H7 (cell line): ENCODE measurements at places on chromosomes 16 and 17.

DNA sequence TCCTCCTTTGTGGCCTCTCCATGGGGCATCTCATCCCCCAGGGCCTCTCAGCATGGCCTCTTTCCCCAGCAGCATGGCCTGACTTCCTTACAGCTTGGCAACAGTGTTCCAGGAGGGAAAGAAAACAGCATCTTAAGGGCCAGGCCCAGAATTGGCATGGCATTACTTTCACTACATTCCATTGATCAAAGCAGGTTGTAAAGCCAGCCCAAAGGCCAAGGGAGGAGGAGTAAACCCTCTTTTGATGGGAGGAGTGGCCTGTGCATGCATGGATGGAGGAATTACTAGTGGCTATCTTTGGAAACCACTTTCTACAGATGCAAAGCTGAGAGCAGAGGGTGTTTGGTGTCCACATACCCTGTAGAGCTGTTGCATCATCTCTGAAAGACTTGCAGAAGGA is 149.4 kb downstream of the AIPL1 start:
- no peak for DNase-seq

DNA sequence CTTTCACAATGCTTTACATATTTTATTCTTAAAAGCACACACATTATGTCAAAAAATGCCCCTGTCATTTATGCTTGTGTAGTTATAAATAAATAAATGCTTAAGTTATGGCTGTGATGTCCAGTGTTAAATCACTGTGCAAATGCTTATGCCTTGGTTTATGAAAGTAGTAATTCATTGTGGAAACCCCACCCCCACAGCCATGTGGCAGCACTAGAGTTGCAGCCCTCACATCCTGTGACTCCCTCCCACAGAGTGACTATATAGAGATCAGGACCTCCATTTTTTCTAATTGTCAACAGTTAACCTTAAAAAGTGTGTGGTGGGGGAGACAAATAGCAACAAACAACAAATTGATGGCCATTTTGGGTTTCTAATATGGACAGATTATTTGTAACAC is 2.4 kb downstream of the SKAP1 start:
- no peak for DNase-seq

GRCh38 chr17:1362964-1363363 is 37.1 kb downstream of the YWHAE start:
- no peak for DNase-seq

DNA sequence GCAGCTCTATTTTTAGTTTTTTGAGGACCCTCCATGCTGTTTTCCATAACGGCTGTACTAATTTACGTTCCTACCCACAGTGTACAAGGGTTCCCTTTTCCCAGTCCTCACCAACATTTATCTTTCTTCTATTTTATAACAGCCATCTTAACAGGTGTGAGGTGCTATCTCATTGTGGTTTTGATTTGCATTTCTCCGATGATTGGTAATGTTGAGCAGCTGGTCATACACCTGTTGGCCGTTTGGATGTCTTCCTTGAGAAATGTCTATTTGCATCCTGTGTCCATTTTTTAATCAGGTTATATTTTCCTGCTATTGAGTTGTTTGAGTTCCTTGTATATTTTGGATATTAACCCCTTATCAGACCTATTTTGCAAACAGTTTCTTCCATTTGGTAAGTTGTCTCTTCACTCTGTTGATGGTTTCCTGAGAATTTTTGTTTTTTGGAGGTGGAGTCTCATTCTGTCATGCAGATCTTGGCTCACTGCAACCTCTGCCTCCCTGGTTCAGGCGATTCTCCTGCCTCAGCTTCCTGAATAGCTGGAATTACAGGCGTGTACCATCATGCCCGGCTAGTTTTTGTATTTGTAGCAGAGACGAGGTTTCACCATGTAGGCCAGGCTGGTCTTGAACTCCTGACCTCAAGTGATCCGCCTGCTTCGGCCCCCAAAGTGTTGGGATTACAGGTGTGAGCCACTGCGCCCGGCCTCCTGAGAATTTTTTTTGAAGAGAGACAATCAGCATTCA is 279.6 kb downstream of the SNX29 start:
- no peak for DNase-seq

DNA sequence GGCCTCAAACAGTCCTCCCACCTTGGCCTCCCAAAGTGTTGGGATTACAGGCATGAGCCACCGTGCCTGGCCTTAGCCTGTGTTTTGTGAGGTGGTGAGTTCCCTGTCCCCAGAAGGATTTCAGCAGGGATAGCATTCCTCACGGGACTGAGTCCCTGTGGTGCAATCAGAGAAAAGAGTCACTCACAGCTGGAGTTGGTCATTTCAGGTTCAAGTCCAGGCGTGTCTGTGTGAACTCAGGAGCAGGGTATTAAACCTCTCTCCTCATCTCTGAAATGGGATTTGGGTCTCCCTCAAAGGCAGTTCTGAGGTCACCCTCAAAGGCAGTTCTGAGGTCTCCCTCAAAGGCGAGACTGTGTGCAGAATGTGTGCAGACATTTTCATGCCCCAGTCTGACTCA is 28.6 kb downstream of the NPTX1 start:
- DNase-seq, result no peak

- no peak for DNase-seq
These were observed 1185.9 kb upstream of the GOT2 start for GRCh38 chr16:59920054-59920453.

GRCh38 chr17:62188713-62189112 is 123.6 kb upstream of the MED13 start:
- DNase-seq, result no peak

DNA sequence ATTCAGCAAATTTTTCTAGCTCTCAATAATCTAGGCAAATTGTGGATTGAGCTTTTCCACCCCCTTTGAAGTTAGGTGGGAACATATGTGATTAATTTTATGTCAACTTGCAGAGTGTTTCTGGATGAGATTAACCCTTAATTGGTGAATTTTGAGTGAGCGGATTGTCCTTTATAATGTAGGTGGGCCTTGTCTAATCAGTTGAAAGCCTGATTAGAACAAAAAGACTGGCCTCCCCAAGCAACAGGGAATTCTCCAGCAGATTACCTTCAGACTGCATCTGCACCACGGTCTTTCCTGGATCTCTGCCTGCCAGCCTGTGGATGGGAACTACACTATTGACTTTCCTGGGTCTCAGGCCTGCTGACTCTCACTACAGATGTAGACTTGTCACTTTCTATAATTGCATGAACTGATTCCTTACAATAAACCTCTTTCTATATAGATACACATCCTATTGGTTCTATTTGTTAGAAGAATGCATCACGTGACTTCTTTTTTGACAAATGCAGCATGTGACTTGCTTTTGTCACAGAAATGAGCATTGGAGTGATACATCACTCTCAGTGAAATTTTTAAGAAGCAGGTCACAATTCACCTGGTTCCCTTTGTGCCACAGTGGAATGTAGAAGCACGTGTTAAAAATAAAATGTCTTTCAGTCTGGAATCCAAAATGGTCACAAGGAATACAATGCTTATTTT is 1038.3 kb downstream of the CDH11 start:
- DNase-seq, result no peak

DNA sequence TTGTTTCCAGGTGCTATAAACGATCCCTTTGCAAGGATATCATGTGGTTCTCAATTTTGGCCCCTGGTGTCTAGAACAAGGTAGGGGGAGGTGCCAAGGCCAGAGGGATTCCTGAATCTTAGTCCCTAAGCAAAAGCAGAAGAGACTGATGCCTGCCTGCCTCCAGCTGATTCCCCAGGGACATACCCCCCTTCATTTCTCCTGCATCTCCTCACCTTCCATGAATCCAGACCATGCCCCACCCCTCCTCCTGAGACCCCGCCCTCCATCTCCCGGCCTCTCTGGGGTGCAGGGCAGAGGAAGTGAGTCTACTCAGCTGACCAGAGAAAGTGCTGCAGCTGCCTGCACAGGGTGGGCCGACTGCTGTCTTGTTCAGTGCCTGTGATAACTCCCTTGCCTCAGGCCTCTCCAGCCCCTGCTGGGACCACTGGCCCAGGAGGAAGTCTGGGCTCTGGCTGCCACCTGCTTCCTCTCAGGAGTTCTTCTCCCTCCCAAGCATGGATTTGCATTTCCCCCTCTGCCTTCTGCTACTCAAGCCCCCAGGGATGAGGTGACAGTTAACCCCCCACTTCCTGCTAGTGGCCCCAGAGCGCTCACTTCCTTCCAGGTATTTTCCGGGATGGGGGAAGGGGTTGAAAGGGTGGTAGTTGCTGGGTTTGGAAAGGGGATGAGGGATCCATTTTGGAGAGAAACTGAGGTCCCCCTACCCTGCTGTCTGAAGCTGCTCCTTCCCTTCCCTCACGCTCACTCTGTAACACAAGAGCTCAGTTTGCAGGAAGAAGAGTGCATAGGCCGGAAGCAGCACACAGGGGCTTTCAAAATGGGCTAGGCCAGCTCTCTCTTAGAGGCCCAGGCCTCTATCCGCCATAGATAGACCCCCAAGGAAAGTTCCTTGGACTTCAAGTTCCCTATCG is 10.5 kb upstream of the TSPOAP1 start:
- DNase-seq, result peak; percentile 83

DNA sequence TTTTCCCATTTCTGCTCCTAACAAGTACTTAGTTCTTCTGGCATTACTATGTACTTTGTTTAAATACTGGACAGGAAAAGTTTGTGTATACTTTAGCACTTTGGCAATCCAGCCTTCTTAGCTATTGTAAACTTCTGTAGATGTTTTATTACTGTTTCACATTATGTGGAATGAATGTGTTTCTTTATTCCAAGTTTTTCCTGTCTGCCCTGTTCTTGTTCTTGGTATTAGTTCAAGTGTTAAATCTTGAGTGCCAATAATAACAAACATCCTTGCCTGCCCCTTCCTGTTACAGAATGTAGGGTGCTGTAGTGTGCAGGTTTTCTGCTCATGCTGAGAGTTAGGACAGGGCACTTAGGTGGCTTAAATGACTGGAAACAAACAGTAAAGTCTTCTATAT is 7.3 kb upstream of the CAPNS2 start:
- DNase-seq, result no peak

- no peak for DNase-seq
These were observed 25.8 kb downstream of the SLC38A7 start for GRCh38 chr16:58658796-58659211.

DNA sequence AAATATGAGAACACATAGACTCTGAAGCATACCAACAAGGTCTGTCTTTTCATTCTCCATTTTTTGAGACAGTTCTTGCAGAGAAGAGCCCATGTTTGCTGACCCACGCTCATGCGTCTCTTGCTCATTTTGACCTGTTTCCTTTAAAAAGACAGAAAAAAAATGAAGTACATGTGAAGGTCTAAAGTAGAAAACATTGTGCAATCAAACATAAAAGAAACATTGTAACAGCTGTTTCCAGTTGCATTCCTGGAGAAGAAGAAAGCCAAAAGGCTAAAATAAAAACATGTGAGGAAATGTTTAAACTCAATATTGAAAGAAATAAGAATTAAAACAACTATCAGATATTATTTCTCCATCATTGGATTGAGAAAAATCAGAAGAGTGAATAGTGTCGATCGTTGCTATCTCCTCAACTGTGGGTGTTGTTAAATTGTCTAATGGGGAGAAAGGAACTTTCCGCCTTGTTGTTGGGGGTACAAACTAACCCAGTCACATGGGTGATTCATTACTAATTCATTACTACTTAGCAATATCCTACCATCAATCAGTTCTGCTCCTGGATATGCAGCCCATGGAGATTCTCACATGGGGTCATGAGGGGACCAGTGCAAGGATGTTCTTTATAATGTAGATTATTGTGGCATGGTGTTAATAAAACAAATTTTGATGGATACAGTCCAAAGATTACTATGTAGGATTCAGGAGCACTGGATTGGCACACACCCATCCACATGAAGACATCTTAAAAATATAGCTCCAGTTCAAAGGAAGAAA is 9.5 kb downstream of the ABCA9 start:
- no peak for DNase-seq

DNA sequence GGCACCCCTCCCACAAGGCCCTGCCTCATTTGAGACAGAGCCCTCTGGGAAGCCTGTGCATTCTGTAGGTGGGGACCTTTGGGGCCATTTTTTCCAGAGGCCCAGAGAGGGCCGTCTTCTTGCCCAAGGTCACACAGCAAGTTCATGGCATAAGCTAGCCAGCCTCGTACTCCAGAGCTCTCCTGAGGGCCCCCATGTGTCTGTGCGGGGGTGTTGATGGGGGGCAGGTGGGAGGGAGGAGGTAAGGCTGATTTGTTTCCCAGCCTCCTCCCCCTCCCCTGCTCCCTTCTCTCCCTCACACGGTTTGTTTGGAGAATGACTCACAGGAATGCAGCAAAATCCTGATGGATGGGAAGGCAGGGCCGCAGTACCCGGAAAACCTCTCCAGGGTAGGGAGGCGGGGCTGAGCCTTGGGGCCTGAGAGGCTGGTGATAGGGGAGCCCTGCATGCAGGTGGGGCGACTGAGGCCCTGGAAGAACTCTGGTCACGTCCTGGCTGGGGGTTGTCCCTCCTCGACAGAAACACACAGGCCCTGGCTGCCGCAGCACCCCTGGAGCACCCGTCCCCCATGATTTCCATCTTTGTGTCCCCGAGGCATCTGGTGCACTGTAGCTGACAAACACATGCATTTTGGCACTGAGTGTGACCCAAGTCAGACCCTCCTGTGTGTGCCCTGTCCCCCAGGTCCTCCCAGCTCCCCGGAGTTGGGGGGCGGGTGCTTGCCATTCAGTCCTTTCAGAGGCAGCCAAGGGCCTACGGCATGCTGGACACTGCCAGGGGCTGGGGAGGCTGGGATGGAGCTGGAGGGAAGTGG is 29.7 kb downstream of the RAI1 start:
- peak; percentile 93 for DNase-seq

DNA sequence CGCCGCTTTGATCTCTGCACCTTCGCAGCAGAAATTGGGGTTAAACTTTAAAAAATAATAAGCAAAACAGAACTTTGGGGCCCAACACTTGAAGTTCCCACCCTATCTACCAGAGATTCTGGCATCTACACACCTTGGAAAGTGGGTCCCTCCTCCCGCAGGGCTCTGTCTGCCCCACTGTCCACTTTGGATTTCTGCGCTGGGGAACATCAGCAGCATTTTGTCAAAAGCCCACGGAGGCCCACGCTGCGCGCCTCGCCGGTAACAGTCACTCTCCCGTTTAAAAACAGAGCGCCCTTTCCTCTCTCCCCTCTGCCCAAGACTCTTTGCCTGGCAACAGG is 725 bp upstream of the WNT9B start:
- no peak for DNase-seq

GRCh38 chr17:80408872-80409271 is 6.1 kb upstream of the ENDOV start:
- peak; percentile 18 for DNase-seq

DNA sequence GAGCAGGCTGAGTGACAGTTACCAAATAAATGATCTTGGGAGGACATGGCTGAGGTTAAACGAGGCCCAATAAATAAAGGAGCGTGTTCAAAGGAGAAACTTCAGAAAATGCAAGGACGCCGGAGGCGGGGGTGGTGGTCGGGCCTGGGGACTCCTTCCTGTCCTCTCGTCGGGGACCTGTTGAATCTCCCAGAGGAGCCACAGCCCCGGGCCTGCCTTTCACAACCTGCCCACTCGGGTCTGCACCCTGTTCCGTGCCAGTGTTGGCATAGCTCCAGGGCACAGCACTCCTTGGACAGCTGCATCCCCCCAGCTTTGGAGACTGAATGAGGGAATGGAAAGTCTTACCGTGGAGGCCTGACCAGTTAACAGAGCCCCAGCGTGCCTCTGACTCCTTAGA is 8.1 kb upstream of the TBX4 start:
- DNase-seq, result no peak
